ENCODE measurements at places on chromosomes 11 and 22.
A peak's percentile ranks its signal among the peaks of the same experiment; 100 is the strongest.

DNA sequence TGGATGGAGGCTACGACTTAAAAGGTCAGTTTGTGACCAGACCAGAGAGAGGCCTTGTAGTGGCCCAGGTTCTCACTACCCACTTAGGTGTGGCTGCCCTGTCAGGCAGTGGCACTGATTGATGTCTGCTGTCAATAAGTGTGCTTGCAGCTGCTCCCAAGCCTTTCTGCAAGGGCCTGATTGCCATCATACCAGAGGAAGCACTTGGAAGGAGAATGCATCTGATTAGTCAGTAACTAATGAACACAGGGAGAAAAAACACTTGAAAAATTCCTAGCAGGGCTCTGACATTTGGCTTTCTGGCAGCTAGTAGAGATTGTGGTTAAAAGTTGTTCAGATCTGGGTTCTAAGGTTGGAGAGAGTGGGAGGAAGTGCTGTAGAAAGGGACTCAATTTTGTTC is 107.5 kb downstream of the NAV2 start:
- no peak for DNase-seq

GRCh38 chr11:44315947-44316658 is 6.2 kb upstream of the ALX4 start:
- no peak for DNase-seq

DNA sequence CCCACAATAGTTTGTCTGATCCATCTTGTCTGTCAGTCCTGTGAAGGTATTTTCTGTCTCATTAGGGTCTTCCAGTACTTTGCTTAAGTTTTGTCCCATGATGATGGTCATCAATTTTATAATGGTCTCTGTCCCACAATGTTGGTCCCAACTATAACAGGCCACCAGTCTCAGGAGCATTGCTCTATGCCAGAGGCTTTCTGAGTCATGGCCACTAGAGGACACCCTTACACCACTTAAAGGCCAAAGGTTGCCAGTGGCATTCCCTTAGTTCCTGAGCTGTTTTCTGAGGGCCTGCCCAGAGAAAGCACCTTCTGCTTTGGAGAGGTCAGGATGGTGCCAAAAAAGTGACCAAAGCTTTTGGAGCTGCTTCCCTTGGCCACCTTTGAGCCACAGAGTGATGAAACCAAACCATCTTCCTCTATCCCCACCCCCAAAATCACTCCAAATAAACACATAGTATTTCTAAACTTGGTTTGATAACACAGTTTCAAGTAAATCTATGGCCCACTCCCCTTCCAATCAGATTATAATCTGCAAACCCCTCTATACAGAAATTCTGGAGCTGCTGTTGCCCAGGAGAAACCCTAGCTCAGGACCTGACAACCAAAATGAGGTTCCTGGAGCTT is 19.3 kb downstream of the EIF3F start:
- DNase-seq: no peak

DNA sequence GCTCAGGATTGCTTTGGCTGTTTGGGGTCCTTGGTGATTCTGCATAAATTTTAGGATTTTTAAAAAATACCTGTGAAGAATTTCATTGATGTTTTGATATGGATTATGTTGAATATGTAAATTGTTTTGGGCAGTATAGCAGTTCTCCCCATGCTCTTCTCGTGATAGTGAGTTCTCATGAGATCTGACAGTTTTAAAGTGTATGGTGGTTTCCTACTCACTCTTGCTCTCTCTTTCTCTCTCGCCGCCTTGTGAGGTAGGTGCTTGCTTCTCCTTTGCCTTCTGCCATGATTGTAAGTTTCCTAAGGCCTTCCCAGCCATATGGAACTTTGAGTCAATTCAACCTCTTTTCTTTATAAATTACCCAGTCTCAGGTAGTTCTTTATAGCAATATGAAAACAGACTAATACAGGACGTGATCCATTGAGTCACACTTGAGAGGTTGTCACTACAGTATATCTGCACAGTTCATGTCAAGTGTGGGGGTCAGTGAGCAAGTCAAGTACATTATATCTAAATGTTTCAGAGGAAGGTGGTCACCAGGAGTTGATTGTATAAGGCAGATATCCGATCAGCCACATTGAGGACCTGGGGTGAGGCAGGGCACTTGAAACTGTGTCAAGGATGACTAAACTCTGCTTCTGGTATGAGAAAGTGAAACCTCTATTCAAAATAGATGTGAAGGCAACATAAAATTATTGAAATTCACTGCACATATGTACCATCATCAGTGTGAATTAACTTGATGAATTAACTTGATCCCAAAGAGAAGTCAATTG is 70.7 kb upstream of the CCDC179 start:
- DNase-seq: no peak

- DNase-seq: no peak
These were observed 13.4 kb upstream of the NECTIN1 start for GRCh38 chr11:119742263-119742861.

DNA sequence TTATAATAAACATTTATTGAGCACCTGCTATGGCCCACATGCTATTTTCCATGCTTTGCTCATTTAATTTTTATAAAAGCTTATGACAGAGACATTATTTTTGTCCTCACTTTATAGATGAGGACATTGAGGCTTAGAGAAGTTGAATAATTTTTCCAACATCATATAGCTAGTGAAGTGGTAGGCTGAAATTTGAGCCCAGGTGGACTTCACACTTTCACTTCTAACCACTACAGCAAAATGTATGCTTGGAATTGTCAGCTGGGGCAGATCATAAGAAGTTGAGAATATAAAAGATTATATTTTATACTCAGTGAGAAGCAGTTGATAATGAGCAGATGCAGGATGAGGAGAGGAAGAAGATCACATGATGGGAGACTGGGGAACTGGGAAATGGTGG is 146.1 kb downstream of the LDLRAD3 start:
- no peak for DNase-seq

DNA sequence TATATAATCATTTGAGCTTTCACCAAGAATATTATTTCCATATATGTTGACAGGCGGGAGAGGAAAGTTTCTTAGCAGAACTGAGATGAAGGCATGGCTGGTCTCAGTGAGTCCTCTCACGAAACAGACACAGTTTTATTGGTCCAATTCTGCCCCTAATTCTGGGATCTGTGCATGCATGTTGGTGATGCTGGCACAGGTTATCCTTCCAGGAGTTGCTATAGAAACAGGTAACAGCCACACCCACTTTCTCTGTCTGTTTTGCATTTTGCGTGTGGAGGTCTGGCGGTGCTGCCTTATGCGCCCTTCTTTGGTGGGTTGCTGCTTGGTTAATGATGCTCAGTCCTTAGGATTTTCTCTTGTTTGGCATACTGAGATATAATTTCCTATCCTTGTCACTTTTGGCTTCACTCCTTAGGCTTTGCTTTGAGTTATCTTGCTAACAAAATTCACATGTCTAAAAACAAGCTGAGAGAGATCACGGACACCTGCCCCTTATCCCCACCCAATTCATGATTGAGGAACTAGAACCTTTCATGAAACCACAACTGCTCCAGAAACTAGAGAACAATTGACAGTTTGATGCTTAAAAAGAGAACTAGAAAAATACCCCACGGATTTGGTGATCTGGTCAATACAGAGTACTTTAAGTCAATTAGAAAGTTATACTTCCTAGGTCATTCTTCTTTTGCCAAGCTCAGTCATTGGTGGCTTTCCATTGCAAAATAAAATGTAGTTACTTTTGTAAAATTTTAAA is 189.3 kb downstream of the FAT3 start:
- DNase-seq: no peak

DNA sequence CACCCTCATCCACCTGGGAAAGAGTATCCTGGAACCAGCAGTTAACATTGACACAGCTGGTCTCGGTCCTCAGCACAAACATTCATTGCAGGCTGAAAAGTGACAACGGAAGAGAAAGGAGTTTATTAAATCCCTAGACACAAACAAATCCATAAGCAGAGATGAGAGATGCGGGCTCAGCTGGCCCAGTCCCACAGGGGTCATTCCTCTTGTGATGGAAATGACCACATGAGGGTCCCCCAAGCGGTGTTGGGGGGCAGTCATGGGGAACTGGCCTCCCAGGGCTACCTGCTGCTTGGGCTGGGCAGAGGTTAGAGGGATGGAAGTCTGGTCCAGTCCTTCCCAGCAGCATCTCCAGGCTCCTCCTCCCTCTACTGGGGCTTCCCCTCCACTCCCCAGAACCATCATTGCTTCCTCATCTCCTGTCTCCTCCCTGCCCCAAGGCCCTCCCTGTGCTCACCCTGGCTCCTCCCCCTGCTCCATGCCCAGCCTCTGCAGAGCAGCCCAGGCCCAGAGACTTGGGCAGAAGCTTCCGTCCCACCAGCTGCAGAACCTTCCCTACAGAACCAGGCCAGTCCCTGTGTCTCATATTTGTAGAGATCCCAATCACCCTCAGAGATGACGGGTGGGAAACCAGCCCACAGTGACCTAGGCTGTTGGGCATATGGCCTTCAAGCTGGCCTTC is 5.4 kb upstream of the IGLL5 start:
- DNase-seq: no peak

GRCh38 chr11:94546162-94546470 is 2.4 kb downstream of the FUT4 start:
- DNase-seq: no peak

DNA sequence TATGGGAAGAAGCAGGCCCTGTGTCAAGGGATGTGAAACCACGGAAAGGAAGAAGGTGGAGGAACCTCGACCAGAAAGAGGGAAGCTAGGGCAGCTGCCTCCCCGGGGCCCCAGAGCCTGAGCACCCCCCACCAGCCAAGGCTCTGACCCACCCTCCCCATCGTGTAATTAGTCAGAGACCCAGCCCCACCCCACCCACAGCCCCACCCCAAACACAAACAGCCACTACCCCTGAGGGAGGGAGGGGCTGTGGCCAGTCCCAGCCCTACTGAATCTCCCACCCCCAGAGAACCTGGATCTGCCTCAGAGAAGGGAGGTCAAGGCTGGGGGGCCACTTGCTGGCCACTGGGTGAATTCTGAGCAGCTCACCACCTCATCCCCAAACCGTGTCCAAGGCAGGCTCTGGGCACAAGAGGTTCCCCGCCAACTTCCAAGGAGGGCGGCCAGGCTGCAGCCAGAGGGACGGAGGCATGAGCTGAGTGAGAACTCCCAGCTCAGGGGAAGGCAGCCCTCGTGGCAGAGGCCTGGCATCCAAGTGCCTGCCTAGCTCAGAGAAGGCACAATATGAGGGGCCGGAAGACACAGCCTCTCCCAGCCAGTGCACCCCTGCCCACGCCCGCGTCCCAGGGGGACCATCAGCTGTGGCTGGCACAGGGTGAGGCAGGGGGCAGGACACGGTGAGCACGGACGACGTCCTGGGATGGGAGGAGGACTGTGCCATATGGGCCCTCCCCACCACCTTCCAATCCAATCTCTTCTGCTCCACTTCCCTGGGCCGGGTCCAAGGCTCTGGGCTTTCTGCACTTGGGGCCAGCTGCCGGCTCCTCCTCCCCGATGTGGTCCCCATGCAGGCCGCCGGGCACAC is 2.7 kb downstream of the PLXNB2 start:
- no peak for DNase-seq

DNA sequence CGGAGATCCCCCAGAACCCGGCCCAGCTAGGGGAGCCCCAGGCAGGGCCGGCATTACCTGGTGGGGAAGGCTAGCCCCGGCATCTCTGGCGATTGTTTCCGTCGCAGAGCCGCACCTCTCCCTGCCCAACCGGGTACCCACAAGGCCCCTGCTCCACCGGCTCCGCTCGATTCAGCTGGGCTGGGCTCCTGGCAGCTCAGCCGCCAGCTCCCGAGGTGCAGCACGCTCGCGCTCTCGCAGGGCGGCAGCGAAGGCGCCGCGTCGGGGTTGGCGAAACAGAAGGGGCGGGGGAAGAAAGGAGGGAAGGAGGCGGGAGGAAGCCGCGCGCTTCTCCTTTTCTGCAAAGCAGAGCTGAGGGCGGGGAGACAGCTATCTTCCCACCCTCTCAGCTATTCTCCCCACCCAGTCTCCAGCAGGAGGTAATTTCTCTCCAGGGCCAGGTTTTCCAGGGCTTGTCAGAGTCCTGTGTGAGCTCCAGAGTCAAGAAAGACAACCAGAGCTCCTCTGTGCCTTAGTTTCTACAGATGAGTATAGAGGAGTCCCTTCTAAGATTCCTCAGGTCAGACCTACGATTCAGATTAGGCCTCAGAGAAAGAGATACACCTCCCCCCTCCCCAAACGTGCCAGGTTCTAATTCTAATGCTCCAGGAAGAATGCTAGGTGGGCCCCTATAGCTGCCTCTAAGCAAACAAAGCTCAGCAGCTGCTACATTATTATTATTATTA is 62.0 kb downstream of the PAK1 start:
- DNase-seq: peak; percentile 53

GRCh38 chr11:1000357-1001278 is 35.9 kb downstream of the MUC6 start:
- no peak for DNase-seq

GRCh38 chr11:77568306-77568705 is 21.4 kb upstream of the AQP11 start:
- DNase-seq: no peak

DNA sequence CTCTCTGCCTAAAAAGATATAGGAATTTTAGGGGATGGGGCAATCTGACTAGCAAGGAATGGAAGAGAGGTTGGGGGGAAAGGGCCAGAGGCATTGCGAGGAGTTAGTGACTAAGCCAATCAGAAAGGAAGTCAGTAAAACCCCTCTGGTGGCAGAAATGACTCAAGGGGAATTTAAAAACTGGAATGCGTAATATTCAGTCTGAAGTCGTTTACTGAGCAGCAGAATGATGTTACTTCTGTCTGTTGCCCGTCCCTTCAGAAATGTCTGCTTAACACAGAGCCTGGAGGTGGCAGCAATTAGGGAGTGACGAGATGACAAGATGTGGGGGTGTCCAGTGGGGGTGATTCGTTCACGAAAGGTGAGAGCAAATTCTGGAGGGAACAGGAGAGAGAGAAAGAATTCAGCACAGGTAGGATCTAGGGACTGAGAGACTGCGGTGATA is 107.7 kb upstream of the CLMP start:
- no peak for DNase-seq

DNA sequence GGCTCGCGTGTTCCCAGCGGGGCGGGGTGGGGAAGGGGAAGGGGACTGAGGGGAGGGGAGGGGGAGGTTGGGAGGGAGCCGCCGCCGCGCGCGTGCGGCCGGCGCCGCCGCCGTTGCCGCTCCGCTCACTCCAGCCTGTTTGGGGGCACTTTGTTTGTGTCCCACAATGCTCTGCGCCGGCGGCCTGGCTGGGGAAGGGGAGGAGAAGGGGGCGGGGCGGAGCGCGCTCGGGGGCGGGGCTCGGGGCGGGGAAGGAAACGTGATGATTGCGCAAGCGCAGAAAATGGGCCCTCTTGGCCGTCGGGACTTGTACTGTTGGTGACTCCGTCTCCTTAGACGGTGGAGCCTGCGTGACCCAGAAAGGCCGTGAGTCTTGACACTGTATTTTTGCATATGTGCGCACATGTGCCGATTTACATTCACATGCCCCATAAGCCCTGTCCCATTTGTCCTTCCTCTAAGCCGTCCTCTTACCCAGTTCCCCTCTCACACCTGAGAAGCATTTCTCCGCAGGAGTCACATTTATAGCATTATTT is at the start of gene ZBTB44:
TSS of gene ZBTB44 (minus strand) at position 168 of the 536 bp plus-strand sequence. CDS start 53,044 bp downstream, outside the sequence.
- peak; percentile 86 for DNase-seq

DNA sequence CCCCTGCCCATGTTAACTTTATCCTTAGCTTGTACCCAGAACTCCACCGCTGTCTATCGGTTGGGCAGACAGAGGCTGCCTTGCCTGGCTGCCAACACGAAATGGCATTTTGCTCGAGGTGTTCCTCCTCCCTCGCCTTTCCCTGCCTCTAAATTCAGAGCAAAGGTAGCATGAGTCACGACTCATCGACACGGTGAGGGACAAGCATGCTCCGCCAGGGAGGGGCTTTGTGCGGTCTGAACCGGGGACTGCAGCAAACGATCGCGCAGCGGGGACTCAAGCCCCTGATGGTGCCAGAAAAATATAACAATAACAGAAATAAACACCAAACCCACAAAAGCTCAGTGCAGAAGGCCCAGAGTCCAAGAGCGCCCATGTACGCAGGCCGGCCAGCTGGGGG is 52.3 kb downstream of the RTL6 start:
- no peak for DNase-seq
